NCI-H226 (cell line): ENCODE measurements at places on chromosomes 4 and X.

DNA sequence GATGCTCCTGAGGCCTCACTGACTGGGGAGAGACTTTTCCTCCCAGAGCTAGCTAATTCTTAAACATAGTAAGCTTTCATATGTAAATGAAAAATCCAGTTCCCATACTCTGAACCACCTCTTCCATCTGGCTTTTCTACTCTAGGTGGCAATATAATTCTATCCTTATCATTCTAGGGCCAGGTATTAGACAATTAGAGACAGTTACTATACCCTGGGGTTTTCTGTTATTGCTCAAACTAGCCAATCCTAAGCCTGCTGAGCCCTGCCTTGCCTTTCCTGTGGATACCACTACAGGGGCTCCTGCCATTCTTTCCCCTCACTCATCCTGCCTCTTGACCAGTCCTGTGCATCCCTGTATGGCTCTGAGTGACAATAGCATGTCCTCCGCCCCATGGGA, 552.0 kb downstream of the STIM2 start:
- DNase-seq = peak; percentile 55

- no peak for DNase-seq
Observed at GRCh38 chr4:185730387-185730786, 81.6 kb downstream of the SORBS2 start.

GRCh38 chr4:102494603-102495002, 6.6 kb upstream of the NFKB1 start:
- DNase-seq = no peak

DNA sequence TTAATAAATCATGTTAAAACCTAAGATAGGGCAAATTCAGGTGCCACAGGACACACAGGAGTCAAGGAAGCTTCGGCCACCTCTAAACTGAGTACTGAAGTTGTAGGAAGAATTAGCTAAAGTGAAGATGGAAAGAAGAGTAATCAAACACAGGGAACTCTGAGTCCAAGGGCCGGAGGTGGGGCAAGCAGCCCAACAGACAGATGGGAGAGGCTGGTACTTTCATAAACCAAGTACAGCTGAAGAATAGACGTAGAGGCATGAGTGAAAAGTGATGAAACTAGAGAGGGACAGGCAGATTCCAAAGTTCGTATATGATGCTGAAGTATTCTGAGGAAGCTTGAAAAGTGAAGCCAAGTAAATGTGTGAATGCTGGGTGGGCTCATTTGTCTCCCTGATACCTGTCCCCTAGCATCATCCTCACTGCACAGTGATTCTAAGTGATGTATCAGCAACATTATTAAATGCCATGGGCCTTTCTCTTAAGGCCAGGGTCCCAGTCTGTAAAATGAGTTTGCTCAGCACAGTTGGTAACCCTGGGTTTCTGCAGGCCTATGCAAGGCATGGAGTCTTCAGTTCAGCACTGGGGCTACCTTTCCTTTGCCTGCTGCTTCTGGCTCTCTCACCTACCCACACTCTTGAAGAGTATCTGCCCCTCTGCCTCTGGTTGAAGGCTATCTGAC, 203.3 kb downstream of the NR3C2 start:
- no peak for DNase-seq

DNA sequence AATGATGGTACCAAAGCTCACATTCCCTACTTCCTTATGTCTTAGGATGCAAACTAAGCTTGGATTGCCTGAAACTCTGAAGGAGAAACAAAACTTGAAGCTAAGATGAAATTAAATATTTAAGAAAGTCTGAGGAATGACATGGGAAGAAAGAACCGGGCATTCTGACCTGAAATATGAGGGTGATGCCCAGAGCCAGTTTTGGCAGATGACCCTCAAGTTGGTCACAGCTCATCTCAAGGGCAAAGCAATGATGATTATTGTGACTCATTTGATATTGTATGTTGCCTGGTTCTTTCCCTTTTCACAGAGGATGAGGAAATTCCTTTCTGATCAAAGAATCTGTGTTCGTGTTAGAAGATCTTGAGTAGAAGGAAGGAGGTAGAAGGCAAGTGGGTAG, 96.0 kb upstream of the NHS start:
- DNase-seq = no peak

DNA sequence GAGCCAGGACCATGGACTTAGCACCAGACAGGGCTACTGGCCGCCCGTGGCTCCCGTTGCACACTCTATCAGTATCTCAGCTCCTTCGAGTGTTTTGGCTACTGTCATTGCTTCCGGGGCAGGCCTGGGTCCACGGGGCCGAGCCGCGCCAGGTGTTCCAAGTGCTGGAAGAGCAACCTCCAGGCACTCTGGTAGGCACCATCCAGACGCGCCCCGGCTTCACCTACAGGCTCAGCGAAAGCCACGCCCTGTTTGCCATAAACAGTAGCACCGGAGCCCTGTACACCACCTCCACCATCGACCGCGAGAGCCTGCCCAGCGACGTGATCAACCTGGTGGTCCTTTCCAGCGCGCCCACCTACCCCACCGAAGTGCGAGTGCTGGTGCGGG, 1.6 kb downstream of the FAT4 start:
- DNase-seq = peak; percentile 12
